ENCODE measurements at places on chromosomes 13 and 19.

DNA sequence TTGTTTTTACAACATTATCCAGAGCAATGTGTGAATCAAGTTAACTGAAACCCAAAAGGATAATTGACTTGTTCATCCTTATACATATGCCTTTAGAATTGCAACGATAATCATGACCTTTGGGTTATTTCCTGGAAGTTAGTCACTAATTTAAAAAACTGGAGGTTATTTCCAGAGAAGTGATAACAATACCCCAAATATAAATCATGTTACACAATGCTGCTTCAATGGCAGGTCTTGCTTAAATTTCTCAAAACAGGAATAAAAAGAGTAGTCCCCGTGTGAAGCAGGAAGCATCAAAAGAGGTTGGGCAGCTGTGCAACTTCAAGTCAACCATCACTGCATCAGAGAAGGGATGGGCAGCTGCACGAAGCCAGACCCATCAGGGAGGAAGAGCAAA, 134.4 kb downstream of the EFNB2 start:
- DNase-seq, result no peak

DNA sequence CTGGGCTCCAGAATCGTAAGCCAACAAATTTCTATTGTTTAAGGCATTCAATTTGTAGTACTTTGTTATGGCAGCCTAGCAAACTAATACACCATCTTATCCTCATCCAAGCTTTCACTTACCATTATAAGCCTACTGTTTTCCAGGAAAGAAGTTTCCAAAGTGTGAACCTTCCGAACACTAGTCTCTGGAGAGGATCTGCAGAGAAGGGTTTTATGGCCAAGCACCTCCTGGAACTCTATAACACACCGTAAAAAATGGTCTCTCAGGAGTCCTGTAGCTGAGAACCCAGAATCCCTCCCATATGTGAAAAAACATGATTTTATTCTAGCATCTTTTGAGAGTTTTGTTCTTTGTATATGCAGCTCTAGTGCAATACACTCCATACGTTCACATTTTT, 142.1 kb downstream of the POSTN start:
- DNase-seq, result no peak

DNA sequence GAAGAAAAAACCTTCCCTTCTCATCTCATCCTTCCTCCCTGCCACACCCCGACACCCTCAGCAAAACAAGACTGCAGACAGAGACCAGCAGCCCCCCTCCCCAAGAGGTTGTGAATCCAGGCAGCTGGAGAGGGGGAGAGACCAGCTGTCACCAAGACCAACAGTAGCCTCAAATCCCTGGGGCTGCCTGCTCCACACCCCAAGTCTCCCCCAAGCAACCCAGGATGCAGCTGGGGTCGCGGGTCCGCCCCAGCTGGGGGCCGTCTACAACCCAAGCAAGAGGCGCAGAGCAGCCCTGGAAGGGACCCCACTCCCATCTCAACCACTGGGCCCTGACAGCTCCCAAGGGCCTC, 7.1 kb downstream of the KLF16 start:
- no peak for DNase-seq

- DNase-seq, result peak; percentile 71
These were observed 3.4 kb upstream of the PRAM1 start for GRCh38 chr19:8505680-8506401.

GRCh38 chr13:35600137-35600536, 123.6 kb upstream of the MAB21L1 start:
- DNase-seq, result no peak

DNA sequence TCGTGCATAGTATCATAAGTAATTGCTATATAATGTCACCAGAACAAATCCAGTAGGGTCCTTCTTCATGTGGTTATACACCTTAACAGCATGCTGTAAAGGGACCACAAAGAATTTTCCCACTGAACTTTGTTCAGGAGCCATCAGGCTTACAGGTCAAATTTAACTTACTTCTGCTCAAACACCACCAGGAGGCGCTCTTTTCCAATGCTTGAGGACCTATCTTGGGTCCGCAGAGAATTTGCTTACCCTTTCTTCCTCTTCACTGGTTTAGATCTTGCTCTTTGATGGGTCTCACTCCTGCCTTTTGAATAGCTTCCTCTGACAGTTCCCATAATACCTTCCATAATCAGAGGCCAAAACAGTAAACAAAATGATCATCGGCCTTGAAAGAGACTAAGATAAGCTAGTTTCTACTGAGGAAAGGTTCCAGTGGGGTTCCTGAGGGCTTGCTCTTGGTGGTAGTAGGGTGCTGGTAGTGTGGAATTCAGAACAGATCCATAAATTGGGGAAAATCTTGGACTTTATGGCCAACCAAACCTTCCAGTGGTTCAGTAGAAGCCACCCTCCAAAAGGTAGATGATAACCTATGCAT, 37.4 kb downstream of the SCGB2B2 start:
- peak; percentile 57 for DNase-seq

DNA sequence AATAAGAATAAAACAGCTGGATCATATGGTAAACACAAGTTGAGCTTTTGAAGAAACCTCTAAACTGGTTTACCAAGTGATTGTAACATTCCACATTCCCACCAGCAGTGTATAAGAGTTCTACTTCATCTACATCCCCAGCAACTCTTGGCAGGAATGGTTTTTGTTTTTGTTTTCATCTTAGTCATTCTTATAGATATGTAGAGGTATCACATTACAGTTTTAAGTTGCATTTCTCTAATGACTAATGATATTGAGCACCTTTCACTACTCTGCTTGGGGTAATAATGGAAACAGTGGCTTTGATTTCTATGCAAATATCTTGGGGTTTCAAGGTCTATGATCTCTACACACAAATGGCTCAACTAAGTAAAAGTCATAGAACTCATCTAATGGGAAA, 614.5 kb downstream of the TBC1D4 start:
- no peak for DNase-seq

GRCh38 chr19:33385956-33386355, 12.4 kb downstream of the CEBPG start:
- no peak for DNase-seq

- no peak for DNase-seq
These were observed 57.5 kb downstream of the RAP2A start for GRCh38 chr13:97491452-97491851.

GRCh38 chr19:51012661-51013190, 6.8 kb downstream of the KLK10 start:
- DNase-seq, result no peak

DNA sequence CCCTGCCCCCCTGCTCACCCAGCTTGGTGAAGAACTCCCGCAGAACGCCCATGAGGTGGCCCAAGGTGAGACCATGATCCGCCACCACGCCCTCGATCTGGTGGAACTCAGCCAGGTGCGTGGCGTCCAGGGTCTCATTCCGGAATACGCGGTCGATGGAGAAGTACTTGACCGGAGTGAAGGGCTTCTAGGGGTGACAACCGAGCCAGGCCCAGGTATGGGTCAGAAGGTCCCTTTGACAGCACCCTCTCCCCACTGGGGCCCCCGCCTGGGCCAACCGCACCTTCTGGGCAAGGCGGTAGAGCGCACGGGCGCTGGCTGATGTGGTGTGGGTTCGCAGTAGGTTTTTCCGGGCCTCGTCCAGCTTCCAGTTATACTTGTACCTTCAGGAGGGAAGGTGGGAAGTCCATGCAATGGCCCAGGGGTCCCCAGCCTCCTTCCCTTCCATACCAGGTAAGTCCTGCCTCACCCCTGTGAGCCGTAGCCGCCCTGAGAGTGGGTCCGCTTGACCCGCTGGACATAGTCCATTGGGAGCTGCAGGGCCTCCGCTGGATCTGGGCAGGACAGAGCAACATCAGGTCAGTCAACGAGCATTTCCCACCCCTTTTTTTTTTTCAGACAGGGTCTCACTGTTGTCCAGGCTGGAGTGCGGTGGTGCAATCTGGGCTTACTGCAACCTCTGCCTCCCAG, 5.7 kb upstream of the SYCE2 start:
- no peak for DNase-seq
